Activated CD8-positive, alpha-beta T cell treated with anti-CD3 and anti-CD28 coated beads for 36 hours (primary cell): ENCODE measurements at places on chromosomes 3 and 15. TPM values are rescaled to one million over a fixed set of nuclear protein-coding genes. Genes with fewer than 3 reads are reported as not detected.
A peak's percentile ranks its signal among the peaks of the same experiment; 100 is the strongest.

GRCh38 chr3:19457449-19457848, 309.1 kb downstream of the KCNH8 start:
- no peaks in the 10 kb centered on the region for H3K27me3 ChIP-seq
- no peak overlapping the region for H3K4me3 ChIP-seq
- H3K27ac ChIP-seq = no peak overlapping the region

DNA sequence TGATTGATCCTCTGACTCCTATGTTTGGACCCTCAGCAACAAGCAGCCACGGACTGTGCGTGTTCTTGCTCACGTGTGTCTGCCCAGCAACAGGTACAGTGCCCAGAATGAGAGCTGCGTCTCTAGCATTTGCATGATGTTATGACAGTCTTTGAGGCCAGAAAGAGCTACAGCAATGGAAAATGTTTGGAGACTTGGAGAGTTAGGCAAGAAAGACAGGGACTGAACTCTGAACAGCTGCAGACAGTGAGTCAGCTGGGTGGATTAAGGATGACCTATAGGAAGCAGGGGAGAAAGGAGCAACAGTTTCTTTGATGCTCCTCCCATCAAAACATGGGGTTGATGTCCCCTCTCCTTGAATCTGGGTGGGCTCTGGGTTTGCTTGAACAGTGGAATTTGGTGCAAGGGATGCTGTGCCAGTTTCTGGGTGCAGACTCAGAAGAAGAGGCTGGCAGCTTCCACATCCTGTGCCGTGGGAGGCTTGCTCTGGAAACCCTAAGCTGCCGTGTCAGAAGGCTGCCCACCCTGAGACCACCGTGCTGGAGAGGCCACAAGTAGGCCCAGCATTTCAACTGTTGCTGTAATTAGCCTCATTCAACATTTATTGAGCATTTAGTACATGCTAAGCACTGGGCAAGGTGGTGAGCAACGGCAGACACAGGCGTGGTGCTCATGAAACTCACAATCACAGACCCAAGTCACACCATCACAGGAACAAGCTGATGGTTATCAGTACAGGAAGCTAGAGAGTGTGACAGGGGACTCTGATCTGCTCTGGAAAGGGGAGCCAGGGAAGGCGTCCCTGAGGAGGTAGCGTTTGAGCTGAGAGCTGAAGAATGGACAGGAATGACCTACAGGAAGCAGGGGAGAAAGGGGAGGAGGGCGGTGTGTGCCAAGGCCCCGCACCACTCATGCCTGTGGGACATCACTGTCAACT, 21.7 kb downstream of the CCR9 start:
- DNase-seq = peak; percentile 31
- peaks cover 25% of the 10 kb centered on the region for H3K27me3 ChIP-seq
- no peak overlapping the region for H3K27ac ChIP-seq
- H3K4me1 ChIP-seq = peaks cover 22% of the 10 kb centered on the region
- H3K4me3 ChIP-seq = no peak overlapping the region

The ZMYND10 gene
- total RNA-seq = 2.6 TPM

GRCh38 chr15:57704441-57704840, 2.1 kb upstream of the POLR2M start:
- no peak overlapping the region for H3K4me3 ChIP-seq
- no peak for DNase-seq
- peaks cover 1% of the 10 kb centered on the region for H3K27me3 ChIP-seq
- peaks cover 55% of the 10 kb centered on the region for H3K4me1 ChIP-seq
- H3K36me3 ChIP-seq = peaks cover 23% of the 10 kb centered on the region
- peak overlapping the region; percentile 62 for H3K27ac ChIP-seq

GRCh38 chr3:109743981-109744380, 406.6 kb upstream of the DPPA4 start:
- H3K27me3 ChIP-seq = no peaks in the 10 kb centered on the region
- no peak overlapping the region for H3K4me3 ChIP-seq
- H3K27ac ChIP-seq = no peak overlapping the region

The GHSR gene
- not detected for total RNA-seq

The CSPG4 gene
- total RNA-seq = not detected

- peaks cover 15% of the 10 kb centered on the region for H3K4me1 ChIP-seq
- no peaks in the 10 kb centered on the region for H3K27me3 ChIP-seq
- no peaks in the 10 kb centered on the region for H3K36me3 ChIP-seq
Measured at GRCh38 chr3:42847731-42848130, 27.9 kb downstream of the CYP8B1 start.
